ENCODE measurements at places on chromosomes 3 and 15.

DNA sequence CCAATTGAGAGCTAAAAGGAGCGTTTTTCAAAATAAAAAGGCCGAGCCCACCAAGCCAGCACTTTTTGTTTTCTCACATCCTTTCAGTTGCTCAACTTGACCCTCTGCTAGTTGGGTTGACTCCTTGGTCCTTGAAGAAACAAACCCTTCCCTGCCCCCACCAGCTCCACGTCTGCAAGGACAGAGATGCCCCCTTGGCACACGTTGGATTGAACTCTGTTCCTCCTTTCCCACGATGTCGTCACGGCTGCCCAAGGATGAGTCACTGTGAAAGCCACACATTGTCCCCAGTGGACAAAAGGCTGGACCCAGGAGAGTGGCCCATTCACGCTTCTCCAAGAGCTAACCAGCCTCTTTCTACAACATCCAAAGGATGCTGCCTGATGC, 43.0 kb upstream of the SPATA12 start:
- no peak for DNase-seq

GRCh38 chr3:4061195-4061594, 242.0 kb upstream of the SETMAR start:
- DNase-seq = no peak

DNA sequence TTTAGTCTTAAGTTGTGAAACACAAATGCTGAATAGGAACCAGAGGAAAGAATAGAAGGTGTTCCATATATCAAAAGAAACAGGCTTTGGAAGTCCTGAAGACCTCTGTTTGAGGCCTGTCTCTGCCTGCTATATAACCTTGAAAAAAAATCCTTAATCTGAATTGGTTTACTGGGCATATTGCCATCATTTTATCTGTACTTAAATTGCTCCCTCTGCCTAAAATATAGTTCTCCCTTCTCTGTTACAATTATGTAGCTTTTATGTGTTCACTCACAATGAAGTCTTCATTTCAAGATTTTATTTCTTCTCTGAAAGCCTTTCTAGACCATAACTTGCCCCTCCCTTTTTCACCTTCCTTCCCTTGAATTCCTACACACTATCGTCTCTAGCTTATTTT, 21.2 kb downstream of the ARL13B start:
- no peak for DNase-seq

- DNase-seq = no peak
These were observed 32.1 kb downstream of the DNASE1L3 start for GRCh38 chr3:58178528-58179234.

DNA sequence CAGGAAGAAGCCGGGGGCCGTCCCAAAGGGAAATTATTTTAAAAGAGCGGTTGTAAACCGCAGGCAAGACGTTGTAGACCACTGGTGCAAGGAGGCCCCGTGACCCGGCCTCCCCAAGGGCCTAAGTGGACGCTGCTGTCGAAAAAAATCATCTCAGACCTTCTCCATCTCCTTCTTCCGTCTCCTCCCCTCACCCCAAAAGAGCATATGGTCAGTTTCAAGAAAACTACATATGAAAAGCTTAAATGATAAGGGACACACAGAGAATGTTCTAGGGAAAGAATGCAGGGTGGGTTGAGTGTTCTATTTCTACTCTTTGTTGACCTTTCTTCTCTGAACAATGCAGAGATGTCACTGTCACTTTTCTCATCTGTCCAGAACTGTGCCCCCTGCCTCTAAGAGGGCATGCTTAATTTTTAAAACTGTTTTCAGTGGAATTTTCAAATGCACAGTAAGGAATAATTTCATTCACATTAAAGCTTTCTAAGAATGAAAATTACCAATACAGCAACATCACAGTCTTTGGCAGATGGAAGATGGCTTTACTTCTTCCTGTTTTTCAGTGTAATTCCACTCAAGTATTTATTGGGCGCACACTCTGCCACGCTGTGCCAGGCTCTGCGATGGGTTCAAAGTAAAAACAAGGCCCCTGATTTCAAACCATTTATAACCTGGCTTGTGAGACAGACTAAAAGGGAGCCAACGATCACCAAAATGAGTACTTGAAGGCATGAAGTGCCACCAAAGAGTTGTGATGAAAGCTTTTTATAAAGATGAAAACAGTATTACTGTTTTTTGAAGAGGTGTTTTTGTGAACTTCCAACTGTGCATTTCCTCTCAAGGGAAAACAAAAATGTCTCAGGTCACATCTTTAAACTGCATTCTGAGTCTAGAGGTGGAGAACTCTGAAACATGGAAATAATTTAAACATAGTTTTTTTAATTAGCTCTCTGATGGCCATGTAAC, 891 bp upstream of the TOP2B start:
- no peak for DNase-seq

DNA sequence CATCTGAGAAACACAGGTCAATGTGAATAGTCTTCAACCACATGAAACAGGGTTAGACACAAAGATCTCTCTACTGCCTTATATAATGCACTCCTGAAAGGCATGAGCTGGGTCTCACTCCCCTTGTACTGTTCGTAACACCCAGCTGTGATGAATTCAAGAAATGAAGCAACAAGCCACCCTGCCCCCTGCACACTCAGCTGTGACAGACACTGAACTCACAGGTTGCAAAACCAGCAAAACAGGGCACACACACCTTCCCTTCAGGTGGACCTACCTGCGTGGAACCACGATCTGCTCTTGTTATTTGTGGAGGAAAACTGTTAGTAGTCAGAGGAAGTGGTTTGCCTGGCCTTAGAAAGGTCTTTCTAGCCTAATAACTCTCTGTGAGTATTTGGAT, 64.5 kb downstream of the CERS3 start:
- DNase-seq = no peak

GRCh38 chr15:28093752-28094535, 5.2 kb downstream of the OCA2 start:
- no peak for DNase-seq

- no peak for DNase-seq
These were observed 66.0 kb downstream of the HMCES start for GRCh38 chr3:129344540-129345220.

GRCh38 chr3:123387532-123387931, 61.4 kb downstream of the ADCY5 start:
- no peak for DNase-seq

DNA sequence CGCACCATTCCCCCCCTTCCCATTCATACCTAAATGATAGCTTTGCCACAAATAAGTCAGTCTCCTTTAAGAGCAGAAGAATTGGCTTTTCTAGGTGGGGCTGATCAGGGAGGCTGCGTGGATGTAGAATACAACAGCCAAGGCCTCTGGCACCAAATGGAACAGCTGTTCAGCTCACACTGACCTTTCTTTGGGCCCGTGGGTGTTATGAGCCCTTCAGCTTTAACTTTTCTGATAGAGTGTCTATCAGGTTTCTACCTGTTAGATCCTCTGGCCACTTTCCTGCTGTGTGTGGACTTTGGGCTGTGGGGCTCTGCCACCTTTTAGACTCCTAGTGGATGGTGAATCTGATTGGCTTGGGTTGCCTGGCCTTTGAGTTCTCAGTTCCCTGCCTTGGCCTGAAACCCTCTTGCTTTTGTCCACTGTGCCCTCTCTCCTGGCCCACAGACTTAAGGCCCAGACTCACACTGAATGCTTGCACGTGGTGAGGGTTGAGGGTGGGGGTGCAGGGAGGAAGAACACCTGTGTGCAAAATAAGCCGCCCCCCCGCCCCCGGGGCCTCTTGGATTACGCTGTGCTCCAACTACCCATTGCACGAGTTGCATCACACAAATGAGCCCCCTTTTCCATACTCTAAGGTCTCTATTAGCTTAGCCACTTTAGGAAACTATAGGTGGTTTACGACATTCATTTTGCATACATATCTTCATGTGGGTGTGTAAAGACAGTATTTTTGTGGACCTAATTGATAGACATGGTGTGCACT, 1.3 kb upstream of the RFX7 start:
- DNase-seq = peak; percentile 30

DNA sequence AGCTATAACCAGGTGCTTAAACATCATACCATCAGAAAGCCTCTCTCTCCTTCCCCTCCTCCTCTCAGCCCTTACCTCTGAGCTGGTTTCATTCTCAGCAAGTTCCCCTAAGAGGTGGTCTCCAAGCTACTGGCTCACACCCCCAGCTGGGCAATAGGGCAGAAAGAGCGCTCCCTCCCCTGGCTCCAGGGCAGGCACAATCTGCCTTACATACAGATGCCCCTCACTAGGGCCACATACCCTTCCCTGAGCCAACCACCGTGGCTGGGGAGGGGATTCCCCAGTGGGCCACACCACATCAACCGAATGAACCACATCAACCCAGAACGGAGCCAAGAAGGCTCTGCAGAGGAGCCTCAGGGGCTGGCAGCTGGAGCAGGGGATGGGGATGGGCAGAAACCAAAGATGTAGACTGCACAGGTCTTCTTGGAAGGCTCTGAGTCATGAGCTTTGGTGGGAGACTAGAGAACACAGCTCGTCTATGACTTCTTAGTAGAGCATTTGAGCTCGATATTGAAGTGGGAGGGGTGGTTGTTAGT, 4.6 kb upstream of the FBLN2 start:
- DNase-seq = peak; percentile 45

- DNase-seq = no peak
These were observed 213.7 kb downstream of the PDCD6IP start for GRCh38 chr3:34012102-34012461.

GRCh38 chr3:119831022-119831421, 49.1 kb downstream of the NR1I2 start:
- no peak for DNase-seq

DNA sequence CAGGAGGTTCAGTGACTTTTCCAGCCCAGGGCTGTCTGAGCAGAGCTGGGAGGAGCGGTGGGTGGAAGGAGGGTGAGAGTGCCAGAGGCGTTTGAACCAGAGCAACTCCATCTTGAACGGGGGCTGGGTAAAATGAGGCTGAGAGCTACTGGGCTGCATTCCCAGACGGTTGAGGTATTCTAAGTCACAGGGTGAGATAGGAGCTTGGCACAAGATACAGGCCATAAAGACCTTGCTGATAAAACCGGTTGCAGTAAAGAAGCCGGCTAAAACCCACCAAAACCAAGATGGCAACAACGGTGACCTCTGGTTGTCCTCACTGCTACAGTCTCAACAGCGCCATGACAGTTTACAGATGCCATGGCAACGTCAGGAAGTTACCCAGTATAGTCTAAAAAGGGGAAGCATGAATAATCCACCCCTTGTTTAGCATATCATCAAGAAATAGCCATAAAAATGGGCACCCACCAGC, 60.2 kb downstream of the ABTB1 start:
- no peak for DNase-seq

All from activated CD4-positive, CD25-positive, alpha-beta regulatory T cell treated with anti-CD3 and anti-CD28 coated beads, Interleukin-2, amount 50 U/mL, for 72 hours (primary cell).